NCI-H345 (cell line): ENCODE measurements at places on chromosomes 11 and 22.

DNA sequence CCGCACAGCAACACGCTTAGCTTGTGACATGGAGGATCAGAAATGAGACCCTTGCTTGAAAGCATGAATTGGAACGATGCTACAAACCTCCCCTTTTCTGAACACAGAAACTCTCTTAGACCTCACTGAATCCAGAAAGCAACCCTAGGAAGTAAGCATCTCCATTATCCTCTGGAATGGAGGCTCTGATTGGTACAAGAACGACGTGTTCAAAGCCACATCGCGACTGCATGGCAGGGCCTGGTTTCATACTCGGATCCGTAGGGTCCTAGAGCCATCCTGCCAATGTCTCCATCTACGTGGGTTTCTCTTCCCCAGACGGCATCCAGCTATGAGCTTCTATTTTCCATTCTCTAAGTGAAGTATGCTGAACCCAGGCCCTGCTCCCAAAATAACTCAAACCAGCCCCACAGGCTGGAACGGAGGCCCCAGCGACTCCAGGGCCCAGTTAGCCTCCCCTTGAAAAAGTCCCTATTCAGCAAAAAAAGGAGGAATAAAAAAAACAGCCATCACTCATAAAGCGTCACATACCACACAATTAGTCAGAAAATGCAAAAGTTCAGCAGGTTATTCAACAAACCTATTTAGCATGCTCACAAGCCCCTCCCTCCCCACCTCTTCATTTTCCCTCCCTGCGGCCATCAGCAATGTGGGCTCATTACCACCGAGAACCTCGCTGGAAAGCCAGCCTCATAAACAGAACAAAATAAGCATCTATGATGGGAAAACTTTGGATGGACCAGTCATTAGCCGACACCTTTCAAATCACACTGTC lies 7.1 kb upstream of the MN1 start:
- DNase-seq: no peak

DNA sequence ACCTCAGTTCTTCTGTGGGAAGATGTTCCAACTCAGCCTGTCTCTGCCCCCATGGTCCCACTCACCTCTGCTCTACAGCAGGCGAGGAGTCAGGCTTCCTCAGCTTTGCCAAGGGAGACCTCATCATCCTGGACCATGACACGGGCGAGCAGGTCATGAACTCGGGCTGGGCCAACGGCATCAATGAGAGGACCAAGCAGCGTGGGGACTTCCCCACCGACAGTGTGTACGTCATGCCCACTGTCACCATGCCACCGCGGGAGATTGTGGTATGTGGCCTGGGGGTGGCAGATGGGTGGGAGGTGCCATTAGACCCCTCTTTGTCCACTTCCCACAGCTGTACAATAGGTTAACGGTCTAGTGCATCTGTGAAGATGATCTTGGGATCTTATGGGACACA lies 73.3 kb downstream of the MYO7A start:
- no peak for DNase-seq

GRCh38 chr11:65432686-65433582 lies 10.3 kb downstream of the NEAT1 start:
- DNase-seq: peak; percentile 51

GRCh38 chr22:30080805-30081204 lies 541 bp downstream of the HORMAD2 start:
- no peak for DNase-seq

DNA sequence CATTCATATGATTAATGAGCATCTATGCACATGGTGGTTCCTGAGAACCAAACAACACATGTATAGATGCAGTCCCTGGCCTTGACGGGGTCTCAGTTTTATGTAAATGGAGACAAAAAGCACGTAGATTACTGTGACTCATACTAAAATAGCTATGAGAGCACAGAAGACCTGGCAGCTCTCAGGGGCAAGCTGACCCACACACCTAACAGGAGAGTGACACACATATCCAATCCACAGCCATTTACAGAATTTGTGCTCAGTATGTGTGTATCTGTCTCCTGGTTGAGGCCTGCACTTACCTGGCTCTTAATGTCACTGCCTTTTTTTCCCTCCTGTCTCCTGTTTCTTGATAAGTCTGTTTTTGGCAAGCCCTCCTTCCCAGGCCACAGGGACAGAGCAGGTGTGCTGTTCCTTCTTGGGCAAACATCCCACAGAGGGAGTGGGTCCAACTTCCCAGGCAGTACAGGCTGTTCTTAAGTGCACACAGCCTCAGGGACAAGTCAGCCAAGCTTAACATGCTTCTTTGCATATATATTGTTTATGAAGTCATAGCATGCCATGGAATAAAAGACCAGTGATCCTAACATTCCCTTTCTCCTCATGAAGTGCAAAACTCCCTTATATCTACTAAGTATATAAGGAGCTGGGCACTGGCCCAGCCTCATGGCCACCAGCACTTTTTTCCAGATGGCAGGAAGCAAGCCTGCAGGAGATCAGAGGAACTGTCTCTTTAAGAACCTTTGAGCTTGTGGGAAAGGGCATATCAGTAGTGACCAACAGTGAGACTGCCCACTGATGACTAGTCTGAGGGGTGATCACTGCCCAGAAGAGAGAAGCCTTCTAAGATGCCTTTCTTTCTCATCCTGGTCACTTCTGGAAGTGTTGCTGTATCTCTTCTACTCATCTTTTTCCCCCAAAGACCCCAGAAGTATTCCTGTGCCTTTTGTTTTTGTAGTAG lies 124.7 kb upstream of the CCDC90B start:
- no peak for DNase-seq

DNA sequence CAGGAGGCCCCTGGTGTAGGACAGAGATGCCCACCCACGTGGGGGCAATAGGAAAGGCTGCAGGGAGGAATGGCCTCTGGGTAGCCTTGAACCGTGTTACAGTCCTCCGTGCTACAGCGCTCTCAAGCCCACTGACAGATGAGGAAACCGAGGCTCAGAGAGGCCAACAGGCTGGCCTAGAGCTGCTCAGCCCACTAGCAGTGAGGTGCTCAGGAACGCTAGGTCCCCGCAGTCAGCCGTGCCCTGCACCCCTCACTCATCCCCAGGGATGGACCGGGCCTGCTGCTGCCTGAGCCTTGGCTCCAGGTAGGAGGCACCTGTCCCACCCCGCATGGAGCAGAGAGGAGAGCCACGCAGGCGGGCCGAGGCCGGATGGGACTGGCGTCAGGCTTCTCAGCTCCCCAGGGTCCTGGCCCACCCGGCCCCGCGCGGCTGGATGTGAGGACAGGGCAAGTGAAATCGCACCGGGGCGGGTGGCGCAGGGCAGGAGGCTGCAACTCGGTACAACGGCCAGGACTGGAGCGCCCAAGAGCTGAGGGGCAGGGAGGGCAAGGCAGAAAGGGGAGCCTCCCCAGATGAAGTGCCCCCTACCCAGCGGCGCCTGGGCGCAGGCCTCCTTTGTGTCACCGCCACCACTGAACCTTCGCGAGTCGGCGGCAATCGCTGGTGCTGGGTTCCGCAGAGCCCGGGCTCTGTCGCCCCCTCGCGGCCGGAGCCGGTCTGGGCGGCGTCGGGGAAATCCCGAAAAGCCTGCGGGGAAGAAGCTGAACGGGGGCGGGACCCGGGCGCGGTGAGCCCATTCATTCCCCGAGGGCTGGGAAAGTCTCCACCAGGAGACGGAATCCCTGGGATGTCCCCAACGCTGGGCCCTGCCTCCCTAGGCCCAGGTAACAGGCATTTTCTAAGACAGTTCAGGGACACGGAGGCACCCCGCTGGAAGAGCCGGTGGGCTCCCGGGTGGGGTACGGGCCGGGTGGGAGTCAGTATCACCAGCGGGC lies 8.4 kb upstream of the SLC2A11 start:
- DNase-seq: peak; percentile 90

DNA sequence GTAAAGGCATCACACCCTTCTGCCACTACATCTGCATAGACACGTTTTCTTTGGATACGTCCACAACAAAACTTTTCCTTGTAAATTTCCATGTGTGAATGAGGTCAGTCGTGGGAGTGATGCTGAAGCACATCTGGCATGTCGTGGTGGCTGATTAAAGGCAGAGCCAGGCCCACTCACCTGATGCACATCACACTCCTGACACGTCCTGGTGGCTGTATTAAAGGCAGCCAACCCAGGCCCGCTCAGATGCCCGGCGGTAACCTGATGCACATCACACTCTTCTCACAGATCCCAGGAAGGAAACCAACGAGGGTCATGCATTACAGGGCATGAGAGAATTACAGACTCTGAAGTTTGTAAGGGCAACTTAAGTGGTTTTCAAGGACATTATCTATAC lies 321.6 kb upstream of the B3GAT1 start:
- no peak for DNase-seq

- DNase-seq: no peak
These were observed 6.3 kb downstream of the FXYD2 start for GRCh38 chr11:117818041-117818873.

DNA sequence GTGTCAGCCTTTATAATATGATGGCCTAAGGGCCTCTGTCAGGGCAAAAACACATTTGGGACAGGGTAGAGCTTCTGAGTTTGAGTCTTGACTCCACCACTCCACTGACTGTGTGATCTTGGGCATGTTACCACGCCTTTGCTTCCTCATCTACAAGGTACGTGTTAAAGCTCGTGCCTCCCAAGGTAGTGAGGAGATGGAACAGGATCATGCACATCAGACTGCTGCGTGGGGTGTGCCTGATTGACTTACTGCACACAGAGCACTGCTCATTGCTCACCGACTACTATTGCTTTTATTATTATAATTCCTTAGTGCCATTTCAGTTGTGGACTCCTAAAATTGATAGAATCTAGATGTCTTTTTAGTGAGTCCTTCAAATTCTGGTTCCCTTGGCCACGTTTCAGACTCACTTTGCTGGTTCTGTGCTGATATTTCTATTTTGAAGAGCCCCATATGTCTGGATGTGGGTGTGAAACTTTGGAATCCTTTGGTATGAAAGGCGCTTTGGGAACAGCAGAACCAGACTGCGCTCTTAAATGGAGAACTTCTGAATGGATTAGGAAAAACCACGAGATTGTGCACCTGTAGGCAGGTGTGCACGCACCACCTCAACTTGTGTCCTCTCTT lies 44.1 kb upstream of the RAB1B start:
- no peak for DNase-seq

DNA sequence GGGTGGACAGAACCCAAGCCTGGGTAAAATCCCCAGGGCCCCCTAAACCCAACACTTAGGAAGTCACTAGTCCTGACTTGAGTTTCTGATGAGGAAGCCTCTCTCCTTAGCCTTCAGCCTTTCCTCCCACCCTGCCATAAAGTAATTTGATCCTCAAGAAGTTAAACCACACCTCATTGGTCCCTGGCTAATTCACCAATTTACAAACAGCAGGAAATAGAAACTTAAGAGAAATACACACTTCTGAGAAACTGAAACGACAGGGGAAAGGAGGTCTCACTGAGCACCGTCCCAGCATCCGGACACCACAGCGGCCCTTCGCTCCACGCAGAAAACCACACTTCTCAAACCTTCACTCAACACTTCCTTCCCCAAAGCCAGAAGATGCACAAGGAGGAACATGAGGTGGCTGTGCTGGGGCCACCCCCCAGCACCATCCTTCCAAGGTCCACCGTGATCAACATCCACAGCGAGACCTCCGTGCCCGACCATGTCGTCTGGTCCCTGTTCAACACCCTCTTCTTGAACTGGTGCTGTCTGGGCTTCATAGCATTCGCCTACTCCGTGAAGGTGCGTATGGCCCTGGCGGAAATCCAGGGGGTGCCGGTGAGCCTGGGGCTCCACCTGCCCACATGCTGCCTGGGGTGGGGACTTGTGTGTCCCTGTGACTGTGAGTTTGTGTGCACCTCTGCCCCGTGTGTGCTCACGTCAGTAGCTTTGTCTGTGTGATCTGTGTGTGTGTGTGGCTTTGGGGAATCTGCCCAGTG lies at the start of gene IFITM1:
IFITM1 (plus strand) TSS at position 254 of the 767 bp plus-strand sequence; CDS start at position 385, 131 bp downstream.
- no peak for DNase-seq

- DNase-seq: no peak
These were observed 25.6 kb downstream of the ARRB1 start for GRCh38 chr11:75325713-75326438.

GRCh38 chr11:62588966-62589637 lies 2.2 kb downstream of the TUT1 start:
- no peak for DNase-seq

DNA sequence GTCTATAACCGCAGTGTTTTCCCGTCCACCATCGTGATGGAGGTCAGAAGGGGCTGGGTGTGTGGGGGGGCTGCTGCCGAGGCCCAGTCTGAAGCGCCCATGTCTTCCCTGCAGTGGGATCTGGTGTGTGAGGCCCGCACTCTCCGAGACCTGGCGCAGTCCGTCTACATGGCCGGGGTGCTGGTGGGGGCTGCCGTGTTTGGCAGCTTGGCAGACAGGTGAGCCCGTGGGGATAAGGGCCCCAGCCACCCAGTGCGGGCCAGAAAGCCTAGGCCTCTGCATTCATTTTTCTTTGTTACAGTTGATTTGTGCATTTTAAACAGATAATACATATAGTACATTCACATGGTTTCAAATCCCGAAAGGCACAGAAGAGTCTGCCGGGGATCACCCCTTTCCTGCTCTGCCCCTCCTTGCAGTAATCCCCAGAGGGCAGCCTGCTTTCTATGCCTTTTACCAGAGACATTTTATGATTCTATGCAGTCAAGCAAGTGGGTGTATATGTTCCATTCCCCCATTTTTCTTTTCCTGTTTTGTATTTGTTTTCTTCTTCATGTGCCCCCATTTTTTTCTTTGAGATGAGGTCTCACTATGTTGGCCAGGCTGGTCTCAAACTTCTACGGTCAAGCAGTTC lies 32.6 kb downstream of the CAPN1 start:
- no peak for DNase-seq

- no peak for DNase-seq
These were observed 11.6 kb upstream of the RTN4R start for GRCh38 chr22:20279662-20280134.

DNA sequence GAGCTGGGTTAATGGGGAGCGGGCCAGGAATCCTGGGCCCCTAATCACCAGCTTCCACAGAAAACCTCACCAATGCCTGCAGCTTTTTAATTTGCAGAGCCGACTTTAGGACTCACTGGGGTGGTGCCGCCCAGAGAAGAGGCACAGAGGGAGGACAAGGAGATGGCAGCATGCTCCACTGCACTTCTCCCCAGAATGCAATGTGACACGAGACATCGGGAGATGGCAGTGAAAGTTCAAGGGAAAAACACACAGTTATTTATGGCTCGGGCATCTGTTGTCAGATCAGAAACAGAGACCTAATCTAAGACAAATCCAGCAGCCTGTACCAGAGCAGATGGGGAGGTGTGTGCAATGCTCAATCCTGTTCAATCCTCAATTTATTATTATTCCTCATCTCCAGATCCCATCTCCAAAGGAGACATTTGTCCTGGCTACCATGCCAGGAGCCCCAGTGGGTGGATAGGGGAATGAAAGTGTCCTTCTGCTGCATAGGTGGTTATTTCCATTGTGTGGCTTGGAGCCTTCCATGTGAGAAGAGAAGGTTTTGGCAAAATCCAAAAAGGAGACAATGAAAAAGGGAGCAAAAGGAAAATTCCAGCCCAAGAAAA lies 250.0 kb downstream of the NXPE2 start:
- DNase-seq: no peak

GRCh38 chr11:128715691-128716561 lies 22.1 kb downstream of the FLI1 start:
- DNase-seq: no peak

GRCh38 chr22:24582056-24582814 lies 10.6 kb downstream of the LRRC75B start:
- no peak for DNase-seq
